ENCODE measurements at places on chromosomes 3 and 15.

DNA sequence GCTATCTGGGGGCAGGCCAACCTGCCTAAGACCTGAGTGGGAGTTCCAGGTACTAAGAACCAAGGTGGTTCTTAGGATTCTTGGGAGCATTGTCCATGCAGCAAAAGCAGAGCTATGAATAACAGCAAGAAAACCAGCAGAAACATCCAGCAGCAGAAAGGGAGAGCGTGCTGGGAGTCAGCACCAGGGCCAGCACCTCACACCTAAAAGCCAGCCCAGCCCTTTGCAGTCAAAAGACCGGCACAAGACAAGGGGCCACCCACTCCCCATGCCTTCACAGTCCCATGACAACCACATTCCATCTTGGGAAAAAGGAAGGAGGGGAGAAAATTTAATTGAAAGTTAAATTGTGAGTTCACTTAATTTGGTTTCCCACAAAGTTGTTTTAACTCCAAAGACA is 364.9 kb downstream of the AGBL1 start:
- DNase-seq = no peak

- DNase-seq = no peak
These were observed 100.6 kb downstream of the STAG1 start for GRCh38 chr3:136651581-136651980.

GRCh38 chr3:181940703-181941102 is 229.0 kb downstream of the SOX2 start:
- DNase-seq = no peak

- DNase-seq = no peak
These were observed 282.8 kb upstream of the ALCAM start for GRCh38 chr3:105083945-105084344.

GRCh38 chr3:52468336-52468735 is 12.9 kb downstream of the NISCH start:
- no peak for DNase-seq

GRCh38 chr3:46271209-46271745 is 29.0 kb downstream of the CCR3 start:
- no peak for DNase-seq

GRCh38 chr3:180804916-180805315 is 107.6 kb upstream of the FXR1 start:
- peak; percentile 47 for DNase-seq

DNA sequence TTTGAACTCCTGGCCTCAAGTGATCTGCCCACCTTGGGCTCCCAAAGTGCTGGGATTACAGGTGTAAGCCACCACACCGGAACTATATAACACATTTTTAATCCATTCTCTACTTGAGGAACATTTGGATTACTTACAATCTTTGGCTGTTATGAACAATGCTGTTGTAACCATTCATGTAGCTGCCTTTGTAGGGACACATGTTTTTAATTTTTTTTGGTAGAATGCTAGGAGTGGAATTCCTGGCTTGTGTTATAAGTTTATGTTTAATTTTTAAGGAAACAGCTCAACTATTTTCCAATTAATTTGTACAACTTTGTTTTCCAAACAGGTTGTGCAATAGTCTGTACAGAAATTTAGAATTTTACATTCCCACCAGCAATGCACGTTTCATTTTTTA is 51.7 kb downstream of the GPR149 start:
- DNase-seq = no peak

GRCh38 chr15:68789534-68790241 is 31.0 kb downstream of the ANP32A start:
- DNase-seq = no peak

GRCh38 chr3:9110316-9110715 is 139.1 kb downstream of the SRGAP3 start:
- DNase-seq = no peak

GRCh38 chr3:150875548-150875947 is 29.7 kb downstream of the MINDY4B start:
- no peak for DNase-seq

GRCh38 chr3:123353850-123354233 is 95.0 kb downstream of the ADCY5 start:
- DNase-seq = no peak

- no peak for DNase-seq
These were observed 229.2 kb downstream of the ZNF621 start for GRCh38 chr3:40753951-40754350.

- no peak for DNase-seq
These were observed 18.8 kb upstream of the SKOR1 start for GRCh38 chr15:67806536-67806935.

GRCh38 chr3:114745322-114746240 is 401.5 kb downstream of the ZBTB20 start:
- no peak for DNase-seq

- DNase-seq = no peak
These were observed 490.0 kb downstream of the NAALADL2 start for GRCh38 chr3:175349168-175349567.

DNA sequence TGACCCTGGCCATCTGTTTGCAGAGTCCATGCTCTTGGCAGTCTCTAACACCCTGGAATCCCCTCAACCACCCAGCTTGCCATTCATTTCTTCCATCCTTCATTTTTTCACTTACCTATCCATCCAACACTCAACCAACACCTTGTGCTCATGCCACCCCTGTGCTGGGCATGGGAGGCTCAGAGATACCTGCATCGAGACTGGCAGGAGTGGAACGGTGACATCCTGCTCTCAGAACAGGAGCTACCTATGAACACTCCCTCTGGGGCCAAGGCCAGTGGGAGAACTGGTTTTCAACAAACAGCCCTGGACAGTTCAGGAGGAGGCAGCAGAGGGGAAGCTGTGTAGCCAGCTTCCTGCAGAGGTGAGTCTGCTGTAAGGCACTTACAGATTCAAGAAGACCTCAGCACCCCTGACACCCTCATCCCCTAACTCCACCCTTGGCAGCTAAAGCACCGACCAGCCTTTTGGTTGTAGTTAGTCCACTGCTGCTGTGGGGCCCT is 19.5 kb upstream of the ATP2B2 start:
- no peak for DNase-seq

GRCh38 chr15:98671060-98672008 is 23.0 kb downstream of the IGF1R start:
- DNase-seq = no peak

GRCh38 chr15:98657721-98658120 is 9.4 kb downstream of the IGF1R start:
- DNase-seq = no peak

DNA sequence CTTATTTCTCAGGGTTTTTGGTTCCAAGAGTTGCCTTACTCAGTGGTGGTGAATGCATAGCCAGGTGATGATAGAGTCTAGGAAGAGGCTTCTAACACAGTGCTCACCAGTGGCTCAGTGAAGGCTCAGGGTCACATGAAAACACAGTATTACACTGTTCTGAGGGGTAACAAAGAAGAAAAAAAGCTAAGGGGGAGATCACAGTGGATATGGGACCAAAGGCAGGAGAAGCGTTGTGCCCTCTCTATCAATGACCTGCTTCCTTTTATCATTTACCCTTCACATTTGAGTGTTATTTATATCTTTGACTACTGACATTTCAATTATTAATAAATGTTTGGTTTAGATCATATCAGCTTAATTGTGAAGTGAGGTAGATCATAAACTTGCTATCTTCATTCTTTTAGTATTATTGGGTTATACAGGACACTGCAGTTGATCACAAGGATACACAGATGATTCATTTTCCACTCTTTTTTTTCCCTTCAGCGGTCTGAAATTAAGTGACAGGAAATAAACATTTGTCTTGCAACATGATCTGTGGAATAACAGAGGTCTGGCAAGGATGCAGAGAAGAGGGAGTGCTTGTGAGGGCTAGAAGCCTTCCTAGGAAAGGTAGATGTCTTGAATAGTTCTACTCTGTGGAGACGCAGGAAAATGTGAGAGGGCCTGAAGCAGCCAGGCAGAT is 171.7 kb downstream of the C3orf38 start:
- DNase-seq = no peak

GRCh38 chr3:105365391-105366325 is 1.1 kb upstream of the ALCAM start:
- peak; percentile 9 for DNase-seq

DNA sequence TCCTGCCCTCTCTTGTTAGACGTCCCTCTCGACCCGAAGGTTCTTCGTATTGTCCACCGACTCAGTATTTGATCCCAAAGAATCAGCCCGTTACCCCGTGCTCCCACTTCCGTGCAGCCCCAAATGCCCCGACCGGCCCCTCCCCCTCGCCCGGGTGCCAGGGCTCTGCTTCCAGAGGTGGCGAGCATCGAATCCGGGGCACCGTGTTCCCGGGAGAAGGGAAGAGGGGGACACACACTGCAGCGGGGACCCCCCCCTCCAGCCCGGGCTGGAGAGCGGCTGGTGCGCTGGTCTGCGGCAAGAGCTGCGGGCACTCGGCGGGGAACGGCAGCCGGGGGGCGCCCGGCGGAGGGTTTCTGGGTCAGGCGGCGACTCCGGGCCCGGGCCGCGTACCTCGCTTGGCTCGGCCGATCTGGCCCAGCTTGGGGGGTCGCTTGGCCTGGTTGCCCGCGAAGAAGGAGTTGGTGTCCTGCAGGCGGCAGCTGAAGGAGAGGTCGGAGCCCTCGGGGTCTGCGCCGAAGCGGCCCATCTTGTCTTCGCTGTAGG is 556 bp downstream of the CAMK2N2 start:
- DNase-seq = no peak

- DNase-seq = no peak
These were observed 104.4 kb upstream of the MCTP2 start for GRCh38 chr15:94127006-94127405.

DNA sequence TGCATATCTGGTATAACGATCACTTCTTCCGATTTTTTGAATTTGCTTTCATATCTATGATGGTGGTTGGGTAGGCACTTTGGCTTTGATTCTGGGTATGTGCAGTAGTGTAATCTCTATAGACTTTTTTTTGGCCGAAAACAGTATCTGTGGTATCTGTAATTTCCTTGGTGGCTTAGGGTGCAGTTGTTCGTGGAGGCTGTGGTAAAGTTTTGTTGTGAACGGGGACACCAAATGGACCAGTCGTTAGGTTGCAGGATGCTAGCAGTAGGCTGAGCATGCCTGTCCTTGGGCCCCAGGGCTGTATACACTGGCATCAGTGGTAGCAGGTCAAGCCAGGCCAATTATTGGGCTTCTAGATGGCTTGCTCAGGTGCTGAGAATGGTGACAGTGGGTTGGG is 55.2 kb downstream of the CCDC66 start:
- DNase-seq = no peak

- peak; percentile 14 for DNase-seq
These were observed 37.3 kb upstream of the CDV3 start for GRCh38 chr3:133535971-133536881.

GRCh38 chr3:46595819-46596314 is 16.5 kb upstream of the FAM240A start:
- DNase-seq = no peak

DNA sequence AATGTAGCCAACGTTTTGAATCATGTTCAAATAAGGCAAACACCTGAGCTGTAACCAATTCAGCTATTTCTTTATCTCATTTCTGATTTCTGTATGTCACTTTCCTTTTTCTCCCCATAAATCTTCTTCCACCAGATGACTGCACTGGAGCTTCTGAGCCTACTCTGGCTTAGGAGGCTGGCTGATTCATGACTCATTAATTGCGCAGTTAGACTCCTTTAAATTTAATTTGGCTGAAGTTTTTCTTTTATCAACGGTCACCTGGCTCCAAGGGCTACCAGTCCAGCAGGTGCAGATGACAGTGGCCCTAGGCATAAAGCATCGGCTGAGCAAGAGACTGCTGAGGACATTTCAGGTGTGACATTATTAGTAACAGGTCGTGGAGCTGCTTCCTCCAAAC is 39.6 kb upstream of the ITGA11 start:
- no peak for DNase-seq

GRCh38 chr3:59821274-59821673 is 771.4 kb upstream of the CFAP20DC start:
- DNase-seq = no peak

GRCh38 chr15:98547741-98548138 is 100.6 kb upstream of the IGF1R start:
- no peak for DNase-seq

GRCh38 chr3:136255672-136256406 is 5.7 kb downstream of the PCCB start:
- DNase-seq = no peak

- DNase-seq = no peak
These were observed 6.2 kb downstream of the PRTG start for GRCh38 chr15:55736756-55737155.

GRCh38 chr3:9345041-9345440 is 17.8 kb upstream of the THUMPD3 start:
- DNase-seq = no peak

- no peak for DNase-seq
These were observed 2.6 kb upstream of the CPNE9 start for GRCh38 chr3:9701006-9701405.

GRCh38 chr15:77014132-77015081 is 19.5 kb downstream of the PSTPIP1 start:
- no peak for DNase-seq

Measured in NCI-H1092 (cell line).